ENCODE measurements at places on chromosomes 13 and 19. TPM values are rescaled to one million over a fixed set of nuclear protein-coding genes. Genes with fewer than 3 reads are reported as not detected.
A peak's percentile ranks its signal among the peaks of the same experiment; 100 is the strongest.

CCL25 gene
- not detected for total RNA-seq

CYP2A6 gene
- total RNA-seq = 0.41 TPM

MYBPC2 gene
- total RNA-seq = 0.11 TPM

PSG11 gene
- total RNA-seq = not detected

ZNF628 gene
- total RNA-seq = 8.4 TPM

NXNL1 gene
- total RNA-seq = not detected

KDELR1 gene
- 66.7 TPM for total RNA-seq

PRODH2 gene
- not detected for total RNA-seq

IGFLR1 gene
- total RNA-seq = 140 TPM

ZNF699 gene
- 6.3 TPM for total RNA-seq

DNA sequence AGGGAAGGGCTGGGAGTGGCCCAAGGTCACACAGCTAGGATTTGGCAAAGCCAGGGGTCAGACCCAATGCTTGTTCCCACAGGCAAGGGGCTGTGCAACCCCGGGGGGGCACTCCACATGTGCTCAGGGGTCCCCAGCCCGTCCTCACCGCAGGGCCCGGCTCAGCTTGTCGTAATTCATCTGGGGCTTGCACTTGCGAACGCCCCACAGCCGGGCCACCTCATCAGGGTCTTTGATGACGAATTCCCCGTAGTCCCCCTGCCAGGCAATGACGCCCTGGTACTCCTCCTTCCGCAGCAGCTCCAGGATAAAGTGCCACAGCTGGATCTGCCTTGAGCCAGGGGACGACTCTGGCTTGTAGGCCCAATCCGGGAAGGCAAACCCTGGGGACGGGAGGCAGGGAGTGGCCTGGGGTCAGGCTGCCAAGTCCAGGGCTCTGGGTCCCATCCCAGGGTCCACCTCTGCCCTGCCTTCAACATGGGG, 4.7 kb downstream of the ERF start:
- no peaks in the 10 kb centered on the region for H3K27me3 ChIP-seq
- peaks cover 41% of the 10 kb centered on the region for H3K4me1 ChIP-seq
- H3K4me3 ChIP-seq = peak overlapping the region; percentile 58
- peaks cover 30% of the 10 kb centered on the region for H3K36me3 ChIP-seq

DNA sequence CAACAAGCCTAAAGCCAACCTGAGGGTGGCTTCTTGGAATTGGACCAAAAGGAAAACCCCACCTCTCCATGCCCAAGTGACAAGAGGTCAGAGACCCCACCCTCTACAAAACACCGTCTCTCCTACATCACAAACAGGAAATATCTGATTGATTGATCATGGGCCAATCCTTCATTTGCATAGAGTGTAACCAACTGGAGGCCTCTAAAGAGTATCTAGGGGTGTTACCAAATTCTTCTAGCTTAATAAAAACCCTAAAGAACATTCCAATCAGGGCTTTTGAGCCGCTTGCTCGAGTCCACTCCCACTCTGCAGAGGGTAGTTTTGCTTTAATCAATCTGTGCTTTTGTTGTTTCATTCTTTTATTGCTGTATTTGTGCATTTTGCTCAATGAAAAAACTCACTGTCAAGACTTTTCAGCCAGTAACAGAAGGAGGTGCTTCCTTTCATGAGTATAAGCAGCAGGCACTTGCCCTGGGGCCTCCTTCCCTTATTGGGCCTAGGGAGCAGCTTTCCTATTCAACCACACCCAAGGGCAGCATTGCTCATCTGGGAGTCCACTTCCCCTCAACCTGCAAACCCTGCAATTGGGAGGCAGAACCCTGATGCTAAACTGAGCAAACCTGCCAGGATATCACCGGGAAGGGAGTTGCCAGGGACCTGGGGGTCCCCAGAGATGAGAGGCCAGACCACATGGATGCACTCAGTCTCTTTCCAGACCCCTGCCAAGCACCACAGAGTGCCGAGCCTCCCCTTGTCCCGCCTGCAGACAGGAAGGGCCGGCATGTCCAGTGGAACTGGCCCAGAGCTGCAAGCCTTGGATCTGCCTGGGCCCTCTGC, 154.3 kb upstream of the VSTM2B start:
- H3K4me1 ChIP-seq = no peaks in the 10 kb centered on the region
- peaks cover 12% of the 10 kb centered on the region for H3K27me3 ChIP-seq
- no peaks in the 10 kb centered on the region for H3K36me3 ChIP-seq
- no peak overlapping the region for H3K4me3 ChIP-seq
- DNase-seq = no peak
- H3K27ac ChIP-seq = no peak overlapping the region

DNA sequence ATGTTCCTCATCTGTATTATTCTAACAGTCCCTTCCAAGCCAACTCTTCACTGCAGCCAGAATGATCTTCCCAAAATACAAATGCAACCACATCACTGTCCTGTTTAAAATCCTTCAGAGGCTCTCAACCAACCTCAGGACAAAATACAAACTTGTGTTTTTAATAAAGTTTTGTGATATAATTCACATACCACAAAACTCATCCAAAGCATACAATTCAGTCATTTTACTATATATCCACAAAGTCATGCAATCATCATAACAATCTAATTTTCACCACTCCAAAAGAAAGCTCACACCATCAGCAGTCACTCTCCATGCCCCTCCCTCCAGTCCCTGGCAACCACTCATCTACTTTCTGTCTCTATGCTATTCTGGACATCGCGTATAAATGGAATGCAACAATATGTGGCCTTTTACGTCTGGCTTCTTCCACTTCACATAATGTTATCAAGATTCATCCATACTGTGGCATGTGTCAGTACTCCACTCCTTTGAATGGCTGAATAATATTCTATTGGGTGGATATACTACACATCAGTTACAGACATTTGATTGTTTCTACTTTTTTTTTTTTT, 81.7 kb upstream of the DOCK9 start:
- H3K27ac ChIP-seq = no peak overlapping the region
- H3K4me3 ChIP-seq = no peak overlapping the region
- H3K27me3 ChIP-seq = no peaks in the 10 kb centered on the region
- peaks cover 60% of the 10 kb centered on the region for H3K4me1 ChIP-seq
- no peak for DNase-seq

DNA sequence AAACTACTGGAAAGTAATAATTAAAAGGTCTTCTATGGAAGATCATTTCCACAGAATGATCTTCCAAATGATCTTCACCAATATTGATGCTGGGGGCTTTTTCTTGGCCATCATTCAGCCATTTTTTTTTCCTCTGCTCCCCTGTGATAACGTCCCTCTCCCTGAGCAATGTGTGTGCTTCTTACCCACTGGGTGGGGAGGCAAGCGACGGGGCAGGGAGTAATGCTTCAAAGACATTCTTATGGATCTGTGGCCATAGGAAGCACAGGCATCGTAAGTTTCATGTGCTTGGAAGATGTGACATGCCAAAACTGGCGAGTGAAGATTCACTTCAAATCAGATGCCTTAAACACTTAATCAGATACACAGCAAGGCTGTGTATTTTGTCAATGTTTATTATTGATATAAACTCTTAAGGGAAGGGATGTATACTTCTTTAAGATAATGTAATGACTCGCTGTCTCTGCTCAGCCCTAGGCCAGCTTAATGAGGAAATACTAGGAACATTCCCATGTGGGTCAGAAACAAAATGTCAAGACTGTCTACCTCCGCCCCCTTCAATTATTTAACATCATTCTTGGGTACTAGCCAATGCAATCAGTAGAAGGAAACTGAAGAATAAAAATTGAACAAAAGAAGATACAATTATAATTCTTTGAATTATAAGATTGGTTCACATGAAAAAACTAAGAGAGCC, 34.1 kb upstream of the SERPINE3 start:
- H3K27me3 ChIP-seq = peaks cover 1% of the 10 kb centered on the region
- H3K4me3 ChIP-seq = no peak overlapping the region
- H3K4me1 ChIP-seq = no peaks in the 10 kb centered on the region

DNA sequence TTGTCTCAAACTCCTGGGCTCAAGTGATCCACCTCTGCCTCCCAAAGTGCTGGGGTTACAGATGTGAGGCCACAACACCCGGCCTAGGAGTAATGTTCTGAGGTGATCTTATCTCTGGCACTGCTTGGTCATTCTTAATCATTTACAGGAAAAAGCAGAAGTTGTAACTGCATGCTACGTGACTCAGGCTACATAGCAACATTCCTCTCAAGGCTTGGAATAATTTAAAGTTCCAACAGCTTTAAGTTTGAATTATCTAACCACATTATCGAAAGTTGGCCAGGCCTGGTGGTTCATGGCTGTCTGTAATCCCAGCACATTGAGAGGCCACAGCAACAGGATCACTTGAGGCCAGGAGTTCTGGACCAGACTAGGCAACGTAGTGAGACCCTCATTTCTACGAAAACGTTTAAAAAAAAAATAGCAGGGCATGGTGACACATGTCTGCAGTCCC, 3.9 kb upstream of the B9D2 start:
- H3K36me3 ChIP-seq = peaks cover 2% of the 10 kb centered on the region
- no peak for DNase-seq
- H3K27ac ChIP-seq = no peak overlapping the region
- H3K27me3 ChIP-seq = no peaks in the 10 kb centered on the region
- H3K4me3 ChIP-seq = no peak overlapping the region

GRCh38 chr13:101339202-101339601, 77.1 kb downstream of the NALCN start:
- peaks cover 2% of the 10 kb centered on the region for H3K27me3 ChIP-seq
- no peak for DNase-seq
- no peaks in the 10 kb centered on the region for H3K4me1 ChIP-seq
- H3K27ac ChIP-seq = no peak overlapping the region
- H3K4me3 ChIP-seq = no peak overlapping the region
- H3K36me3 ChIP-seq = no peaks in the 10 kb centered on the region

GRCh38 chr19:16164222-16164890, 9.0 kb downstream of the CIB3 start:
- no peak overlapping the region for H3K27ac ChIP-seq
- H3K4me1 ChIP-seq = peaks cover 27% of the 10 kb centered on the region

- no peak overlapping the region for H3K27ac ChIP-seq
- no peaks in the 10 kb centered on the region for H3K36me3 ChIP-seq
- peaks cover 45% of the 10 kb centered on the region for H3K27me3 ChIP-seq
Measured at GRCh38 chr19:10004617-10005016, 5.7 kb downstream of the COL5A3 start.

DNA sequence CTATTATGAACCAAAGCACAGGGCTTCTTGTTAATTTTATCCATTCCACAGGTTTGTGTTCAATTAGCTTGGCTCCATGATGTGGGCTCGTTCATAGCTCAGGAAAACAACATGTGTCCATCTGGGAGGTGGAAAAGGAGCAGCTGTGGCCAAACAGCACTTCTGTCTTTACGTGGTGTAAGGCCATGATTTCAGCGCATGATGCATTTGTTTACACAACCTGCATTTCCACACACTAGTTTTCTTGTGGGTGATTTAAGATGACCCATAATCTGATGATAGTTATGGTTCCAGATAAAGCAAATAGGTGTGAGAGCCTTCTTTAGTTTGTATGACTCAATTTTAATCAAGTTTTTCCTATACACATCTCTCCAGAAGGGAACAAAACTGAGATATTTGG, 101.7 kb downstream of the TNFRSF19 start:
- no peak for DNase-seq
- H3K4me3 ChIP-seq = no peak overlapping the region
- peaks cover 8% of the 10 kb centered on the region for H3K27me3 ChIP-seq

GRCh38 chr19:3852614-3853254, 16.1 kb downstream of the ZFR2 start:
- no peak overlapping the region for H3K4me3 ChIP-seq
- H3K27me3 ChIP-seq = no peaks in the 10 kb centered on the region
- peak; percentile 21 for DNase-seq
- no peak overlapping the region for H3K27ac ChIP-seq

DNA sequence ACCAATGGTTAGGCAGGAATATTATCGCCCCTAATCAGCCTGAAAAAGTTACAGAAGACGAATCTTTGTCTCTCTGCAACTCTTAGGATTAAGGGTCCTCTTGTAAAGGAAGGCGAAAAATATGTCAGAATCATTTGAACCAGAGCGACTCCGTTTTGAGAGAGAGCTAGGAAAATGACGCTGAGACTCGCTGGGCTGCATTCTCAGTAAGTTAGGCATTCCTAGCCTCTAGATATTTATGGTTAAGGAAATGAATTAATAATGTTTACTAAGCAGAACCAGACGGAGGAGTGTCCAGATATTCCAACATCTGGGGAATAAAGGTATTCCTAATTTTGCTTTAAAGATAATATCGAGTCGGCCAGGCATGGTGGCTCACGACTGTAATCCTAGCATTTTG, 755 bp upstream of the ZNF726 start:
- no peak for DNase-seq
- H3K27ac ChIP-seq = peak overlapping the region; percentile 92
- peaks cover 26% of the 10 kb centered on the region for H3K36me3 ChIP-seq
- peak overlapping the region; percentile 88 for H3K4me3 ChIP-seq

DNA sequence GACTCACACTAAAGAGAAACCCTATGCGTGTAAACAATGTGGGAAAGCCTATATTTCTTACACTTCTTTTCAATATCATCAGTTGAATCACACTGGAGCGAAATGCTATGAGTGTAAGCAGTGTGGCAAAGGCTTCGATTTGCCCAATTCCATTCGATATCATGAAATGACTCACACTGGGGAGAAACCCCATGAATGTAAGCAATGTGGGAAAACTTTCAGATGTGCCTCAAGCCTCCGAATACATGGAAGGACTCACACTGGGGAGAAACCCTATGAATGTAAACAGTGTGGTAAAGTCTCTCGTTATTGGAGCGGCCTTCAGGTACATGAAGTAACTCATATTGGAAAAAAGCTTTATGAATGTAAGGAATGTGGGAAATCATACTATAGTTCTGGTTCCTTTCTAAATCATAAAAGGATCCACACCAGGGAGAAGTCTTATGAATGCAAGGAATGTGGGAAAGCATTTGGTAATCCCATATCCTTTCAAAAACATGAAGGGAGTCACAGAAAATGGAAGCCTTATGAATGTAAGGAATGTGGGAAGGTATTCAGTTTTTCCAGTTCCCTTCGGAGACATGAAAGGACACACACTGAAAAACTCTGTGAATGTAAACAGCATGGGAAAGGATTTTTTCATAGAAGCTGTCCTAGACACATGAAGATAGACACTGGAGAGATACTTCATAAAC, 28.1 kb downstream of the ZNF20 start:
- H3K4me3 ChIP-seq = no peak overlapping the region
- H3K4me1 ChIP-seq = peaks cover 29% of the 10 kb centered on the region
- H3K27ac ChIP-seq = peak overlapping the region; percentile 42
- no peak for DNase-seq
- H3K36me3 ChIP-seq = peaks cover 50% of the 10 kb centered on the region

DNA sequence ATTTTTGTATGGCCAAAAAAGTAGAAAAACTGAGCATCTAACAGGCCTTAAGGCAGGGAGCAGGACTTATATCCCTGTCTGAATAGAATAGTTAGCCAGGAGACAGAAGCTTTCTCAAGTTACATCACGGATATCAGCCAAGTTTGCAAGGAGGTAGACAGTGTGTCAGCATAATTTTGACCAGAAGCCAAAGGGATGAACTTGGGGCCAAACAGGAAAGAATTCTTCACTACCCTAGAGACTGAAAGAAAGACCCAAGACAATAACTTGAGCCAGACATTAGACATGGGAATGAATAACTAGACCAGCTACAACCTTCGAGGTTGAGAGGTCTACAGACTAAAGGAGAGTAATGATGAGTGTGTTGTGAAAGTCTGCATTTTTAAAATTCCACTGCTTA, 48.1 kb upstream of the PCDH9 start:
- no peaks in the 10 kb centered on the region for H3K4me1 ChIP-seq
- H3K27ac ChIP-seq = no peak overlapping the region
- no peaks in the 10 kb centered on the region for H3K36me3 ChIP-seq
- H3K4me3 ChIP-seq = no peak overlapping the region

GRCh38 chr19:34774857-34775256, 1.8 kb upstream of the ZNF599 start:
- H3K27ac ChIP-seq = no peak overlapping the region
- H3K4me3 ChIP-seq = no peak overlapping the region
- H3K27me3 ChIP-seq = peaks cover 6% of the 10 kb centered on the region
- DNase-seq = no peak
- peaks cover 10% of the 10 kb centered on the region for H3K4me1 ChIP-seq
- no peaks in the 10 kb centered on the region for H3K36me3 ChIP-seq
